ENCODE measurements at places on chromosomes 6 and 20.
A peak's percentile ranks its signal among the peaks of the same experiment; 100 is the strongest.

GRCh38 chr6:43627008-43627825, 1.8 kb downstream of the GTPBP2 start:
- peak; percentile 77 for DNase-seq

DNA sequence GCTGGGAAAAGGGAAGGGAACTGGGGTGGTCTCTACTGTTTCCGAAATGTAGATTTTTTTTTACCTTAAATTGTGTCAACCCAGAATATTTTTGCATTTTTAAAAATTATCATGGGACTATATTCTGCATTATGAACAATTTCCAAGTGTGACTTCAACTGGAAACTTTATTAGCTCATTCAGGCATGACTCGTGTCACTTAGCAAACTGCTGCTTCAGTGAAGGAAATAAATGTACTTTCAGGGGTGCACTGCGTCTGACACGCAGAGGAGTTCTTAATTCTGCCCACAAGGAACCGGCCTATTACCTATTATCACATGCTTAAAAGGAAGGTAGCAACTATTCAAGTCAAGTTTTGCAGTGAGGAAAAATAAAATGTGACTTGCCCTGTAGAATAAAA, 291.3 kb upstream of the PRDM1 start:
- DNase-seq, result no peak

DNA sequence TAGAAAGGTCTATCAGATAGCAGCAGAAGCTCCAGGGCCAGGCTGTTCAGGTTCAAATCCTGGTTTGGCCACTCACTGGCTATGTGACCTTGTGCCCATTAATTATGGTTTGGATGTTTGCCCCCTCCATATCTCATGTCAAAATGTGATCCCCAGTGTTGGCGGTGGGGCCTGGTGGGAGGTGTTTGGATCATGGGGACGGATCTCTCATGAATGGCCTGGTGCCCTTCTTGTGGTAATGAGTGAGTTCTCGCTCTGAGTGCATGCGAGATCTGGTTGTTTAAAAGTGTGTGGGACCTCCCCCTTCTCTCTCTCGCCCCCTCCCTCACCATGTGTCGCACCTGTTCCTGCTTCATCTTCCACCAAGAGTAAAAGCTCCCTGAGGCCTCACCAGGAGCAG, 240.9 kb downstream of the LRFN2 start:
- DNase-seq, result no peak

DNA sequence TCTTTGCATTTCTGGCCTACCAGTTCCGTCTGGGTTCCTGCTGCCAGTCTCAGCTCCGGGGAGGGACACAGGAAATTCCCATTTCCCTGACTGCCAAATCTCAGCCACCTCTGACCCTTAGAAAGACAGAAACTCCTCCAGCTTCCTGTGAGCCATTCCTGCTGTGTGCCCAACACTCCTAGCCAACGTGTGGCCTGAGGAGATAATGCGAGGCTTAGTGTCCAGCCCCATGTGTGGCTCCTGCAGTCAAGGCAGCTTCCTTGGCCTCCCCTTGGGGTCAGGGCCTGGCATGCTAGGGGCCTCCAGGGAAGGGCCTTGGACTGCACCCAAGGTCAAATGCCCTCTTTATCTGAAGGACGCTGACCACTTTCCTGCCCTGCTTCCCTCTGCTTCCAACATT, 45.1 kb downstream of the MAFB start:
- DNase-seq, result no peak

DNA sequence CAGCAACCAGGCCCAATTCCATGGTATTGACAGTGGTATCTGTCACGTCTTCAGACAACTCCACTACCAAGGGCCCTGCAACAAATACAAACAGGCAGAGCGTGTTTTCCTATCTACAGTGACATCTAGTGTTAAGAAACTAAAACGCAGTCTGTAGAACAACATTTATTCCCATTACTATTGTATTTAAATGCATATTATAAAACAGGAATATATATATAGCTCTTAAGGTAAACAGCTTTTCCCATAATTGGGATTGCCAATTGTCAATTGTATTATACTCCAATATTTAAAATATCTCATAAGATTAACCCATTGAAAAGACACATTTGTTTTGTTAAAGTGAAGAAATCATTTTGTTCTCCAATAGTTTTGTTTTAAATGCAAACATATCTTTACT, 97.2 kb downstream of the KIF16B start:
- peak; percentile 66 for DNase-seq

GRCh38 chr6:39389484-39389767, 66.9 kb upstream of the KCNK16 start:
- DNase-seq, result no peak

DNA sequence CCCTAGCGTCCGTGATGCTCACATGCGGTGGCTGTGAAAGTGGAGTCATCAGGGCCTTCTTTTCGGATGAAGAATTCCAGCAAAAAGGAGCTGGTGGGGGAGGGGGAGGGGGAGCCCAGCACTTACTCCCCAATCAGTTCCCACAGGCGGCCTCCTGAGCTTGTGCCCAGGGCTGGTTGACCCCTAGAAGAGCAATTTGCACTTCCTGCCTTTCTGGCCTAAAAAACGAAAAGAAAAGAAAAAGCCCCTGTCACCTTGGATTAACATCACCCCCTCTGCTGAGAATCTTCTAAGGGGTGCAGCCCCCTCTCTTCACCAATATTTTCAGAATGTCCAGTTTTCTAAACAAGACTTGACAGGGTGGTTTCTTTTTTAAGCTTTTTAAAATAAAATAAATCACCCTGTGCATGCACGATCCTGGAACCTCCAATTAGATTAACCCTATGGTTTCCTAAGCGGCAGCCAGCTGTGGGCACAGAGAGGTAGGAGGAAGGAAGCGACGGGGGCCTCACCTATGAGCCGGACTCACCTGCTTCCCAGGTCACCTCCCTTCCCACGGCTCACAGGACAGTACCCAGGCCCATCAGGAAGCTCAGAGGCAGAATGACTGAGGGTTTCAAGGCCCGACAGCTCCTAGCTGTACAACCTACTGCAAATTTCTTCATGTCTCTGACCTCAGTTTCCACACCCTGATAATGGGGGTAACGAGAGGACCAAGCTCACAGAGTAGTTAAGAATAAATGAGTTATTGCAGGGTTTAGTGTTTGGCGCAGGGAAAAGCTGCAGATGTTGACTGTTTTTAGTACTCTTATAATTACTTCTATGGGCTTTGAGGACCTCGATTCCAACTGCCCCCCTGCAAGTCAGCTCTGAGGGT, 10.5 kb upstream of the TGM2 start:
- DNase-seq, result no peak

All from hematopoietic multipotent progenitor cell treated with erythropoietin and hydrocortisone succinate and interleukin-3 and kit ligand, for 4 days (in vitro differentiated cells).